Kidney (tissue), 22 donors: ENCODE measurements at places on chromosomes 6 and 20. TPM values are rescaled to one million over a fixed set of nuclear protein-coding genes. Genes with fewer than 3 reads are reported as not detected.

DNA sequence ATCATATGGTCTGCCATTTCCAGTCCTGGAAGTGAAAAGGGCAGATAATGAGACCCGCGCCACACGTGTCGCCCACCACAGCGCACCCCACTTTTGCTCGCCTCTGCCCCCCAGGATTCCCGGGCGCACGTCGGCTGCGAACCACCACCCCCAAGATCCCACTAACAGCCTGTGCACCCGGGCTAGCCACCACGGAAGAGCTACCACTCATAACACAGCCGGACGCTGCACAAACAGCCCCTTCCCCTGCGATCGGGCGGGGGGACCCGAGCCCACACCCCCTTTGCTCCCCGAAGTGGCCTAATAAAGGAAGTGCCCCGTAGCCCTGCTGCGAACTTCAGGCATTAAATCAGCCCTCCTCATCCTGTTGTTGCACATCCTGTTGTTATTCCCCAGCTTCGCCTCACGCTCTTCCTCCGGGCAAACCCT is 506 bp downstream of the CITED2 start:
- DNase-seq = no peak
- no peaks in the 10 kb centered on the region for H3K36me3 ChIP-seq
- peaks cover 3% of the 10 kb centered on the region for H3K4me1 ChIP-seq
- H3K27me3 ChIP-seq = no peaks in the 10 kb centered on the region

DNA sequence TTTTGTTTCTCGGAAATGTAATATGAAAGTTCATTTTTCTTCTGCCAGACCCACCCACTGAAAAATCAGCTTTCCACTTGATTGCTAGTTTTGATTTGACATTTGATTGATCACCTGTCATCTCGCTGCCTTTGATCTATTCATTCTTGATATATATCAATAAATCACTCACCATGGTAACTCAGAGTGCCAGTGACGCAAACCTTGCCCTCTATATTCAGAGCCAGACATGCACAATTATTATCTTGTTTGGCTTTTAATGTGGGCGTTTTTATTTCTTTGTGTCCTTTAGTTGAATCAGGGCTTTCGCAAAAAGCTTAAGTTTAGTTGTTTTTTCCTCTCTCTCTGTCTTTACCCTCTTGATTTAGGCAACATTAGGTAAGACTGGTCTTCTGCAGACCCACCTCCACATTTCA is 2.0 kb downstream of the TSHZ2 start:
- no peaks in the 10 kb centered on the region for H3K27me3 ChIP-seq
- H3K36me3 ChIP-seq = no peaks in the 10 kb centered on the region
- H3K4me1 ChIP-seq = no peaks in the 10 kb centered on the region
- peak; percentile 16 for DNase-seq

- H3K27ac ChIP-seq = peak overlapping the region; percentile 84
- H3K4me1 ChIP-seq = peaks cover 7% of the 10 kb centered on the region
- H3K36me3 ChIP-seq = no peaks in the 10 kb centered on the region
- no peak overlapping the region for H3K4me3 ChIP-seq
- peak; percentile 86 for DNase-seq
Measured at GRCh38 chr20:49724408-49725223, 10.9 kb upstream of the B4GALT5 start.

GRCh38 chr6:76439811-76440210 is 367.3 kb upstream of the IMPG1 start:
- no peaks in the 10 kb centered on the region for H3K36me3 ChIP-seq
- no peak overlapping the region for H3K4me3 ChIP-seq
- no peak overlapping the region for H3K27ac ChIP-seq
- DNase-seq = no peak
- H3K4me1 ChIP-seq = no peaks in the 10 kb centered on the region
- no peaks in the 10 kb centered on the region for H3K27me3 ChIP-seq

- no peaks in the 10 kb centered on the region for H3K4me1 ChIP-seq
- no peak overlapping the region for H3K4me3 ChIP-seq
- peak overlapping the region; percentile 43 for H3K27ac ChIP-seq
- DNase-seq = no peak
- H3K27me3 ChIP-seq = no peaks in the 10 kb centered on the region
Measured at GRCh38 chr6:144264270-144265060, 20.7 kb upstream of the UTRN start.

GRCh38 chr6:148548749-148549140 is 198.1 kb upstream of the UST start:
- no peak overlapping the region for H3K4me3 ChIP-seq
- DNase-seq = no peak
- no peaks in the 10 kb centered on the region for H3K4me1 ChIP-seq
- peaks cover 4% of the 10 kb centered on the region for H3K36me3 ChIP-seq
- no peaks in the 10 kb centered on the region for H3K27me3 ChIP-seq
- no peak overlapping the region for H3K27ac ChIP-seq

DNA sequence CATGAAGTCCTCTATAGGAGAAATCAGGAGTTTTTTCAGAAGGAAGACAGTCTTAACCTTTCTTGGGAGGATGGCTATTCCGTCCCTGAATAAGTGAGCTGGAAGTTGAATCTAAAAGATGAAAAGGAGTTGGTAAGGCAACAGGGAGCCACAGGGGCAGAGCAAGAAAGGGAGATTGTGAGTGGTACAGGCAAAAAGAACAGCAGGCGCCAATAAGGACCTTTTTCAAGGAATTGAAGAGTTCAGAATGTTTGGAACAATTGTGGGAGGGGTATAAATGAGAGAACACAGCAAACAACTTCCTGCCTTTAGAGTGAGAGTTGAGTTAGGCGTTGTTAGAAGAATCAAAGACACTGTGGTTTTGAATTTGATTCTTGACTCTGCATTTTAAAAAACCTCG is 1003.7 kb downstream of the EPHA7 start:
- no peak for DNase-seq
- no peaks in the 10 kb centered on the region for H3K4me1 ChIP-seq
- H3K27ac ChIP-seq = no peak overlapping the region
- H3K4me3 ChIP-seq = no peak overlapping the region

GRCh38 chr6:89940225-89941027 is 46.2 kb downstream of the GJA10 start:
- no peaks in the 10 kb centered on the region for H3K4me1 ChIP-seq
- no peaks in the 10 kb centered on the region for H3K27me3 ChIP-seq
- no peak overlapping the region for H3K4me3 ChIP-seq
- no peak overlapping the region for H3K27ac ChIP-seq

DNA sequence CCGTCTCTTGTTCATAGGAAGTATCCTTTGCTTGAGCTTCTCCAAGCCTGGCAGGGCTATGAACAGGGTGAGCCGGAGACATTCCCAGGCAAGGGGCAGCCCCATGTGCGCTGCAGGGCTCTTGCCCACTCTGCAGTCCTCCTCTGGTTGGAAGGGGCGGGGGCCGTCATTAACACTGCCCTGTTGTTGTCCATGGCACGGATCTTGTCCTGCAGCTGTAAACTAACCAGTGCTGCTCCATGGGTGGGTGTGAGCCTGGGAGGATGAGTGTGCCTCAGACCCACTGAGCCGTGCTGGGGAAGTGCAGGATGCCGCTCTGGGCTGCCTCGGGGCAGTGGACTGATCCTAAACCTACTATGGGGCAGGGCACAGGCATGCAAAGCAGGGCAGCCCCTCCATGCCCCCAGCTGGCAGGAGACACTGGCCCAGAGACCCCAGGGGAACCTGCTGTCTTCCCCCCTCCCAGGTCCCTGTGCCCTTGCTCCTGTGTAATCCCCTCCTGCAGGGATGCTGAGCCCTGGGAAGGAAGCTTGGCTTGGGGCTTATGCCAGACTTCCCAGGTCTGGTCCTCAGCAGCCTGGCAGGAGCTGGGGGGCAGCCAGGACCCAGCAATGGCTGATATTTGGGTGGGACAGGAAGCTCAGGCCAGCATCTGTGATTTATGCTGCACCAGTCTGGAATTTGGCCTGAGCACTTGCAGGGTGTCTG is 8.5 kb downstream of the EBF4 start:
- no peaks in the 10 kb centered on the region for H3K4me1 ChIP-seq
- no peak overlapping the region for H3K4me3 ChIP-seq
- peak; percentile 18 for DNase-seq
- no peaks in the 10 kb centered on the region for H3K36me3 ChIP-seq
- H3K27ac ChIP-seq = no peak overlapping the region

GRCh38 chr6:25498505-25498904 is 153.5 kb upstream of the SCGN start:
- H3K27me3 ChIP-seq = no peaks in the 10 kb centered on the region
- no peak overlapping the region for H3K4me3 ChIP-seq
- no peak overlapping the region for H3K27ac ChIP-seq
- no peak for DNase-seq

Gene GMPR
- total RNA-seq = 51.4 TPM

Gene MLIP
- total RNA-seq = 2.4 TPM

Gene WFDC10B
- total RNA-seq = 0.60 TPM

Gene PTCHD4
- total RNA-seq = 1.7 TPM

Gene EYS
- not detected for total RNA-seq

Gene CLVS2
- total RNA-seq = not detected

Gene DZANK1
- total RNA-seq = 6.2 TPM

Gene AK9
- 10.9 TPM for total RNA-seq
